ENCODE measurements at places on chromosomes 2 and 18.
A peak's percentile ranks its signal among the peaks of the same experiment; 100 is the strongest.

DNA sequence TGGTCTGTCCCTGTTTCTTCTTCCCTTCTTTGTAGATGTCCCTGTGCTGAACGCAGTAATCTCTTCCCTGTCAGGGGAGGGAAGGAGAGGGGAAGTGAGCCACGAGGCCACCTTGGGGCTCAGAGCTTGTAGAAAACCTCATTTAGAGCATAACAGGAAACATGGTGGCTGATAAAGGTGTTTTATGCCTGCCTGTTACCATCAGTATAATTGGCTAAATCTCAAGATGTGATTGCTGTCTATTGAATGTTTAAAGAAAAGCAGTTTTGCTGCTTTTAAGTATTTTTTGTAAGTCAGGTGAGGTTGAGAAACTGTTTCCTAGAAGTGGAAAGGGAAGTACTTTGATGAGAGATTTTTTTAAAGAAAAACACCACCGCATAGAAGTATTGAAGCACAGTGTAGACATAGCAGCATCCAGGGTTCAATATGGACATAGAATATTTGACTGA is 59.7 kb upstream of the PDK1 start:
- no peak for DNase-seq

DNA sequence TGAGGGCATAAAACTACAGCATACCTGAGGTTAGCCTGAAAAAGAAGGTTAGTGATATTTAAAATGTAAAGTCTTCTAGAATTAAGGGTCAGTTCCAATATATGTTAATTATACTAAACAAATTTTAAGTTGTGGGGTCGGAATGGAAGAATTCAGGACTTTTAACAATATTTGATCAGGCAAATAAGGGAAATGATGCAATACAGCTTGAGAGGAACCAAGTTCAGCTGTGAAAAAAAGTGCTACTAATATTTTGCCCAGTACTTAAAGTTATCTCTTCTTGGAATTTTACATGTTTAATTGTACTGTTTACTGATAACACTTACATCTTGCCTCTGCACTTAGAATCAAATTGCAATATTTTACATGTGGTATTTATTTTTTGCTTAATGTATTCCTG is 345.5 kb upstream of the CWC22 start:
- no peak for DNase-seq

DNA sequence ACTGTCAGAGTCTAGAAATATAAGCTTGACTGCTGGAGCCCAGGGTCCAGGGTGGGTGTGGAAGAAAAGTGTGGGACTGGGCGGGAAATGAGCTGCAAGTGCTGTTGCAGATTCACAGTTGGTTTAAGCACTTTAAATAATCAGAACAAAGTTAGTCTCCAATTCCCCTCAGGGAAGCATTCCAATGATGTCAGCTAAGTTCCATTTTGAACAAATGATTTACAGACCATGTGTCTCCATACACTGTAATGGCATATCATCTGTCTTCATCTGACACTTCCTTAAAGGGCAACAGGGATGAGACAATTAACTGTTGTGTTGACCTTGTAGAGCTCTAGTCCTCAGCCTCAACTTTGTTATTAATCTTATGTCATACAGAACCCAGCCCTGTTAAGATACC is 31.5 kb upstream of the REG3A start:
- DNase-seq, result no peak

DNA sequence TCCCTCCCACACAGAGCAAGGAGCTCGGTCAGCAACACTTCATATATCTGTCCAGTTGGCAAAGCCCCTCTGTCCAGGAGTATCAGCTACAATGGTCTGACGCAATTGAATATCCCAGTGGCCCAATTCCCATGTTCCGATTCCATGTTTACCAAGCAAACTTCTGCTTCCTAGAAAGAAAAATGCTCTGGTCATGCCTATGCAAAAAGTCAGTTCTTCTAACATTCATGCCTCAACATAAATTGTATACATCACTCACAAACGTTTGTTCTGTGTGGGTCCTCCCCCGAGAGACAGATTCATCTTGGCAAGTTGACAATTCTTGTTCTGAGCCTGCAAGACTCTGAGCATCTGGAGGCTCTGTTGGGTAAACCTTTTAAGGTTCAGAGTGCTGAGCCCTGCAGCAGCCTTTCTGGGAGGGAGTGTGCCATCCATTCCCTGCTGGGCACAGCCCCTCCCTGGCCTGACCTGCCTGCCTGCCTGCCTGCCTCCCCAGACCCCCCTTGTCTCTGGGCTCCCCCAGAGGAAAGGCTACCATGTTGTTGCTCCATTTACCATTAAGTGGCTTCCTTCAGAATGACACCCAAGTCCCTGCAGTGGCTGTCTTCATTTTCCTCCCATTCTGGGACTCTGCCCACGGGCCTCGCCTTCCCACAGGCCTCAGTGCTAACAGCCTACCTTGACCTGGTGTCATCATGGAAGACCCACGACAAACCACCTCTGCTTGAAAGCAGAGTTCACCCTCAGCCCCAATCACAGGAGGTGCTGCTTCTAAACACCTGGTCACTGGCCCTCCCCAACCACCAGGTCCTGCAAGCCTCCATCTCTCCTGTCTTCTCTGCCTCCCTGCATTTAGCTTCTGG is 37.6 kb upstream of the TAF1B start:
- no peak for DNase-seq

DNA sequence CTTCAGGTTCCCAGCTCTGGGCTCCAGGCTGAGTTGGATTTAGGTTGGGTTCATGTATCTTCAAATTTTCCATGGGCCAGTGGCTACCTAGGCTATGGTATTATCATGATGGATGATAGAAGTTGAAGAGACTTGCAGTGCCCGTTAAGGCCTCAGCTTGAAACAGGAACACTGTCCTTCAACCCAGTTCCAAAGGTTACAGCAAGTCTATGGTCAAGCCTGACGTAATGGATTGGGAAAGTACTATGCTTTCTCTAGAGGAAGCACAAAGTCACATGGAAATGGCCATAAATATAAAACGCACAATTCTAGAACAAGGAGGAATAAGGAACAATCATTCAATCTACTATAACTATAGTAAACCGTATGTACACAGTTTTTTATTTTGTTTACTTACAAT is 593.2 kb downstream of the ZEB2 start:
- no peak for DNase-seq

GRCh38 chr2:19614066-19614465 is 255.6 kb upstream of the OSR1 start:
- no peak for DNase-seq

DNA sequence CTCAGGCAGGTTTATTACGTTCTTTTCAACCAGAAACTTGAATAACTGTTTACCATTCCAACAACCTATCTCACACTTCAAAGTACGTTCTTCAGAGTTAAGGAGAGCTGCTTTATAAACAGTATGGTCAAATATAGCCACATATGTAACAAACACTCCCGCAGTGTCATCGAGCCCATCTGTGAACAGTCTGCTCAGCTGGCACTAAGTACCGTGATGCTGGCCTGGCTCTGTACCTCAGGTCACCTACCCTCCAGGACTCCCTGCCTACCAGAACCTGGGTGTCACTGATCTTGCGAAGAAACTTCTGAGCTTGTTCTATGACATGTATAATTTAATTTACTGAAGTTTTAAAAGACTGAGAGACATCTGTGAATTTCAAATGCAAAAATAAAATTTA is 71.4 kb downstream of the SEPTIN10 start:
- DNase-seq, result no peak

GRCh38 chr2:120319686-120320317 is 26.1 kb upstream of the INHBB start:
- DNase-seq, result no peak

- DNase-seq, result no peak
Measured at GRCh38 chr2:18132697-18133096, 254.2 kb downstream of the KCNS3 start.

- no peak for DNase-seq
Measured at GRCh38 chr18:25734336-25734735, 356.1 kb downstream of the SS18 start.

- DNase-seq, result no peak
Measured at GRCh38 chr2:137748533-137748932, 215.7 kb upstream of the HNMT start.

GRCh38 chr18:22349317-22349898 is 68.3 kb downstream of the CTAGE1 start:
- no peak for DNase-seq

DNA sequence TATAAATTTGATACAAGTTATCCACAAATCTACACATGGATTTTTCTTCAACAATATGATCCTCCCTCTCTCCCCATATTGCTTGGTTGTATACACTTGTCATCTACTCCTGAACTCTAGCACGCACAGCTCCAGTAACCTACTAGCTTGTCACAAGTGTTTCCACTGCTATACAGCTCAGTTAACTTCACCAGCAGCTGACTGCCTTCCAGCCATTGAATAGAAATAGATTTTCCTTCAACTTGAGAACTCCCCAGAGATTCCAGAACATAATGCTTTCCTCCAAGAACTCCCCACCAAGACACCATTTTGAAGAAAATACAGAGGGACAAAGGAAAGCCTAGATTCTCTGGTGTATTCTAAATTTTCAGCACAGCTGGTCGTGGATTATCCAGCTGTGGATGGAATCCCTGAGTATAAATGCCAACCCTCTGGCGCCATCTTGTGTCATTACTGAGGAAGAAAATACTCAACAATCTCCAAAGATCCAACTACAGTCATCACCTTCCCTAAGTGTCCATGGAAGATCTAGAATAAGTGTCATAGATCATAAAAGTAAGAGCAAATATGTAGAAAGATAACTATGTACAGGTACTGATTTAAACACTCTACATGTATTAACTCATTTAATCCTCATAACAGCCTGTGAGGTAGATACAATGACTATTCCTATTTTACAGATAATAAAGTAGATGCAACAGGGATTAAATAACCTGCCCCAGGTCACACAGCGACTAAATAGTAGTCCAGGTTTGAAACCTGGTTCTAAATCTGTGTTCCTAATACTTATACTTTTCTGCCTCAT is 156.7 kb downstream of the ARHGAP28 start:
- peak; percentile 45 for DNase-seq

- DNase-seq, result no peak
Measured at GRCh38 chr2:219575566-219576504, 3.7 kb downstream of the INHA start.
